Right ventricle myocardium superior (tissue), 1 donor: ENCODE measurements at places on chromosomes 4 and X. TPM values are rescaled to one million over a fixed set of nuclear protein-coding genes. Genes with fewer than 3 reads are reported as not detected.

The PHF8 gene
- total RNA-seq, result 10.8 TPM

The PPP2R2C gene
- 8.1 TPM for total RNA-seq

The CTAG1B gene
- total RNA-seq, result not detected

The PITX2 gene
- total RNA-seq, result not detected

The GSX2 gene
- not detected for total RNA-seq

The IL1RAPL2 gene
- total RNA-seq, result not detected

The NCBP2L gene
- not detected for total RNA-seq

The MAGEA10 gene
- not detected for total RNA-seq

The SCML1 gene
- 5.7 TPM for total RNA-seq

The HSD17B10 gene
- 113 TPM for total RNA-seq

The ASB5 gene
- 2.8 TPM for total RNA-seq

The MAGEC2 gene
- not detected for total RNA-seq

The JCHAIN gene
- total RNA-seq, result 4.4 TPM

The CXCL6 gene
- not detected for total RNA-seq

The SLIT2 gene
- total RNA-seq, result 10.2 TPM
